ENCODE measurements at places on chromosomes 16 and 17. TPM values are rescaled to one million over a fixed set of nuclear protein-coding genes. Genes with fewer than 3 reads are reported as not detected.

CA5A gene
- not detected for total RNA-seq

CNGB1 gene
- total RNA-seq: not detected

C17orf58 gene
- total RNA-seq: 0.88 TPM

C17orf50 gene
- total RNA-seq: not detected

CCDC200 gene
- total RNA-seq: 1.7 TPM

RRAD gene
- 0.89 TPM for total RNA-seq

TEX19 gene
- total RNA-seq: not detected

RFWD3 gene
- 39.3 TPM for total RNA-seq

TAF15 gene
- 254 TPM for total RNA-seq

TM4SF5 gene
- total RNA-seq: not detected

MYH11 gene
- total RNA-seq: not detected

SLFN14 gene
- not detected for total RNA-seq

FAM83G gene
- total RNA-seq: 3.9 TPM

STAC2 gene
- not detected for total RNA-seq

CFAP97D1 gene
- not detected for total RNA-seq

CD300LB gene
- 0.27 TPM for total RNA-seq

ABCA10 gene
- 3.9 TPM for total RNA-seq

MTSS2 gene
- total RNA-seq: 4.2 TPM

GPR139 gene
- total RNA-seq: not detected

CBX8 gene
- 2.7 TPM for total RNA-seq

NUP93 gene
- total RNA-seq: 90.5 TPM

ZNF287 gene
- 14.3 TPM for total RNA-seq

KRTAP4-6 gene
- total RNA-seq: not detected

KRTAP4-2 gene
- not detected for total RNA-seq

XYLT1 gene
- total RNA-seq: 37.9 TPM

PLXDC1 gene
- total RNA-seq: 30.8 TPM

AGRP gene
- not detected for total RNA-seq

LYRM9 gene
- total RNA-seq: 5.1 TPM

NUBP1 gene
- total RNA-seq: 31.3 TPM

IRX3 gene
- total RNA-seq: not detected

DOC2B gene
- 0.24 TPM for total RNA-seq

LGALS9 gene
- 11.0 TPM for total RNA-seq

RND2 gene
- 0.08 TPM for total RNA-seq

CACNG3 gene
- not detected for total RNA-seq

SRCIN1 gene
- total RNA-seq: 0.20 TPM

CES5A gene
- total RNA-seq: not detected

LLGL2 gene
- 36.4 TPM for total RNA-seq

SLC39A11 gene
- total RNA-seq: 21.6 TPM

HSF4 gene
- total RNA-seq: 26.2 TPM

KRT24 gene
- total RNA-seq: not detected

DDX5 gene
- total RNA-seq: 2,704 TPM

MYADML2 gene
- not detected for total RNA-seq

PRKCB gene
- 72.5 TPM for total RNA-seq

EVI2A gene
- 134 TPM for total RNA-seq

SCGB1C2 gene
- not detected for total RNA-seq

CDC42EP4 gene
- 2.0 TPM for total RNA-seq

HASPIN gene
- 18.5 TPM for total RNA-seq

TP53TG3F gene
- not detected for total RNA-seq

CTRL gene
- 11.0 TPM for total RNA-seq

TP53TG3 gene
- total RNA-seq: not detected

LCAT gene
- total RNA-seq: 19.6 TPM
